Stimulated activated naive CD8-positive, alpha-beta T cell treated with anti-CD3 and anti-CD28 coated beads, Interleukin-15, amount 100 ng/mL, for 72 hours (primary cell): ENCODE measurements at places on chromosomes 4 and X.

GRCh38 chr4:3283483-3283882 lies 9.3 kb upstream of the RGS12 start:
- DNase-seq, result no peak

DNA sequence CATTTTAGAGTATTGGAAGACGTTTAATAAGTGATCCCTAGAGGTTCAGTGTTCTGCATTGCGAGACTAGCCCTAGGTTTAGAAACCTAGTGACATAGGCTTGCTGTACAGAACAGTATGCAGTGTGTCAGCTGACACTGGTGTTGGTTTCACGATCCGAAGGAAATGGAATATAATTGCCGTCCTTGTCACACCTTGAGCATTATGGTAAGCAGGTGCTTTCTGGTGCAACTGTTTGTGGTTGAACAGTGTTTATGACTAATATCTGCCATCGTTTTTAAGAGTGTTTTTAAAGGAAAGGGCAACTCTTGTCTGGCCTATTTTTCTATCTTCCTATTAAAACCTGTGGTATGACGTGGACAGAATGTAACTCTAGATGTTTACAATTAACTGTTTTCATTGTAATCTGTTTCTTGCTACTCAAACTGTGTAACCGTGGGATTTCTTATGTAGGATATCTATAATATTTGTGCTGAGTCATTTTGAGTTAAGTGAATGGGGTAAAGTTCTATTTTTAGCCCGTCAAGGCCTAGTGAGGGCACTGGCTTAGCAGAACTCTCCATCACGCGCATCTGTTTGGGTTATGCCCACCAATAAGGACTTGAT lies 53.8 kb upstream of the TBC1D14 start:
- DNase-seq, result peak; percentile 39

GRCh38 chrX:72245461-72246089 lies 6.7 kb upstream of the ERCC6L start:
- peak; percentile 27 for DNase-seq

- DNase-seq, result no peak
Measured at GRCh38 chrX:49951524-49952193, 29.3 kb downstream of the CLCN5 start.

- no peak for DNase-seq
Measured at GRCh38 chrX:129908636-129909035, 2.7 kb downstream of the UTP14A start.

- DNase-seq, result no peak
Measured at GRCh38 chr4:105710678-105711077, 2.1 kb downstream of the GSTCD start.

GRCh38 chrX:123994730-123995129 lies 33.2 kb downstream of the STAG2 start:
- no peak for DNase-seq

GRCh38 chrX:47296766-47297365 lies 64.1 kb downstream of the USP11 start:
- no peak for DNase-seq

GRCh38 chrX:14738643-14739042 lies 134.2 kb downstream of the FANCB start:
- no peak for DNase-seq
